ENCODE measurements at places on chromosomes 1 and 21.

DNA sequence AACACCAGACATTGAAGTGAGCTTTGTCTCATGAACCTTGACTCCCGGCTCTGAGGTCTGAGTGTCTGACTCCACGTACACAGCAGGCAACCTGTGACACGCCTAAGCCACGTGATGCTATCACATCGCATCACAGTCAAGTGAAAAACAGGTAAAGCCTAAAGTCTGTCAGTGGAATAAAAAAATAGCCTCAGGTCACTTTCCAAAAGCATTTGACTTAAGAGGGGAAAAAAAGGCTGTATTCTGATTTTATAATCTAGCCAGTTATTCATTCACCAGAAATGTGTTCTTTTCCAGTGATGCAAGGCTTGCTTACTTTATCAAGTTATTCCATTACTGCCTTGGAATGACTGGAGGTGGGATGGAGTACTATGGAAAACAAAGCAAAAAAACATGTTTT lies 163.2 kb upstream of the HMCN1 start:
- DNase-seq, result no peak

DNA sequence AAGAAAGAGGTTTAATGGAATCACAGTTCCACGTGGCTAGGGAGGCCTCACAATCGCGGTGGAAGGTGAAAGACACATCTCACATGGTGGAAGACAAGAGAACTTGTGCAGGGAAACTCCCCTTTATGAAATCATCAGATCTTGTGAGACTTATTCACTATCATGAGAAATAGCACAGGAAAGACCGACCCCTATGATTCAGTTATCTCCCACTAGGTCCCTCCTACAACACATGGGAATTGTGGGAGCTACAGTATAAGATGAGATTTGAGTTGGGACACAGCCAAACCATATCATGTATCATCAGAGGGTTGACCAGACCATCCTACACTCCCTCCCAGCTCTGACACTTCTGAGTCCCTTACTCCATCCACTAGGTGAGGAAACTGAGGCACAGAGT lies 143.9 kb upstream of the KLHDC7A start:
- DNase-seq, result no peak

DNA sequence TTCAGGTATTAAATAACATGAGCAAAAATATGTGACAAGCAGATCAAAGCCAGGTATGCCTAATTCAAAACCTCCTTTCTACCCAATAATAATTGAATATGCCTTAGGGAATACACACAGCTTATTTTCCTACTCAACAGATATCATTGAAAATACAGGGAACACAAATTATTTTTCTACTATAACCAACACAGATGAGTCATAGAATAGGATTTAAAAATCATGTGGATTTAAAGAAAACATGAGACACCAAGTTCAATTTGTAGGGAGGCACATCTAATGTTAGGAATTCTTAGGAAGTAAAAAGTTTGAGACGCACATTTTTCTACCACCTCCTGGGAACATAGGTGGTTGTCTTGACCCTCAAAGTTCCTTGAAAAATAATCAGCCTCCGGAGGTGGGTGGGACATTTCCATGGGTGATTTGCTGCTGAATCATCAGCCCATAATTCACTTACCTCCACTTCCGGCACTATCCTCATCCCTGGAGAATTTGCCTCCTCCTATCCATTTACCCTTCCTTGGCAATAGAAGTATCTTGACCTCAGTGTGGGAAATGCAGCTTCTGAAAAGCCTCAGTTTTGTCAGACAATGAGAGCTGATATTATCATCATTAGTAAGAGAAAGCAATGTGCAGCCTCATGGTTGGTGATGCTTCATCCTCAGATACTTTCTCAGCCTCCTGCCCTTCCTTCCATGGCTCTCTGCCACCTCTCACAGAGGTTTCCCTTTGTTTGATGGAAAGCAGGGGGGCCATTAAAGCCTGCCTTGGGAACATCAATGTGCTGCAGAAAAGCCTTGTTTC lies 33.5 kb upstream of the RGS4 start:
- no peak for DNase-seq

DNA sequence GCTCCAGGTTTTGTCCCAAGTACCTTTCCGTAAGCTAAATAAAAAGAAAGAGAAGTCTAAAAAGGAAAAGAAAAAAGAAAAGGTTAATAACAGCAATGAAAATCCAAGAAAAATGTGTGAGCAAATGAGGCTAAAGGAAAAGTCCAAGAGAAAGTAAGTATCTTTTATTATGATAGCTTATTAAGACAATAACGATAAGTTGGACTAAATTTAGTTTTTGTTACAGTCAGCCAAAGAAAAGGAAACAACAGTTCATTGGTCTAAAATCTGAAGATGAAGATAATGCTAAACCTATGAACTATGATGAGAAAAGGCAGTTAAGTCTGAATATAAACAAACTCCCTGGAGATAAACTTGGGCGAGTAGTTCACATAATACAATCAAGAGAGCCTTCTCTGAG lies 31.5 kb downstream of the BRDT start:
- DNase-seq, result no peak

All from NCI-H1105 (cell line).